ENCODE measurements at places on chromosomes 13 and 19.
A peak's percentile ranks its signal among the peaks of the same experiment; 100 is the strongest.

DNA sequence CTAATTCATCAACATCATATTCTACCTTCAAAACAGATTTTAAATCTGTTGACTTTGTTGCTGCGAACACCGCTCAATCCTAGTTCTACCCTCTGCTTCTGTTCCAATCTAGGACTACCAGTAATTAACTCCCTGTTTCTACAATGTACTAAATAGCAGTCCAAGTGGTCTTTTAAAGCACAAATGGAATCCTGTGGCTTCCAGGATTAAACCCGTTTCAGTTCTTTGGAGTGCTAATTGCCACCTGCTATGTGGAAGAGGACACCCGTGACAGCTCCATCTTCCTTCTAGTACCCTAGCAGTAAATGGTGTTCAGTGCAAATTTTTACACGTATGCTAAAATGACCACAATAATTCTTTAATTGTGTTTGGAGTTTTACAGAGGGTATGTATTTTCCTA is 232.1 kb downstream of the TDRD3 start:
- no peak for DNase-seq

GRCh38 chr13:112726016-112726767 is 36.4 kb downstream of the ATP11A start:
- DNase-seq = no peak

- DNase-seq = no peak
These were observed 43.3 kb downstream of the ZNF93 start for GRCh38 chr19:19943848-19944582.

GRCh38 chr19:48752496-48753365 is at the start of gene FUT1:
Gene FUT1, minus strand, starts transcription at chr19:48752641. Its CDS starts 1,360 bp downstream, at chr19:48751281.
- DNase-seq = no peak

DNA sequence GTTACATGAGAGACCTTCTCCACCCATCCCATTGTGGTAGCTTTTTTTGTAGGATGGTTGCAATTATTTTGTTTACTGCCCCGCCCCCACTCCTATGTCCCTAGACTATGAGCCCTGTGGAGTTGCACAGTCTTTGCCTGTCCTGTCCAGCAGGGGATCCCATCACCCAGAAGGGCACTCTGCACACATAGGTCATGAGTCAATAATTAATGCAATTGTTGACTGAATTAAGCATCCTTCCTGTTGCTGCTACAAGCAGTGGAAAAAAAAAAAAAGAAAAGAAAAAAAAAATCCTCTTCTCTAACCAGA is 14.2 kb downstream of the C19orf81 start:
- DNase-seq = no peak

DNA sequence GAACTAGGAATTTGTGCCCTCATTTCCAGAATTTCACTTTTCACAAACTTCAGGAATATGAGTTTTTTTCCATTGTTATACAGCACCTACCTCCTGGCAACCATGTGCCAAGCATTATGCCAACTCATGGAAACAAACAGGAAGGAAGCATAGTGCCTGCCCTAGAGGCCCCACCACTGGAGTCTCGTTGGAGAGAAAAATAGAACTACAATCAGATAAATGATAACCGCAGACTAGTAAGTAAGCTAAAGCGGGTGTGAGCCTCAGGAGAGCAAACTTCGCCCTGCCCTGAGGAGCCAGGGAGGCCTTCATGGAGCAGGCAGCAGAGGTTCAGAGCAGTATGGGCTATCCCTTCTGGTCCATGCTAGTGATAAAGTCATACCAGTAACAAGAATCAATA is 75.9 kb downstream of the FRY start:
- no peak for DNase-seq

- no peak for DNase-seq
These were observed 293.6 kb downstream of the DNAJC15 start for GRCh38 chr13:43316946-43317353.

DNA sequence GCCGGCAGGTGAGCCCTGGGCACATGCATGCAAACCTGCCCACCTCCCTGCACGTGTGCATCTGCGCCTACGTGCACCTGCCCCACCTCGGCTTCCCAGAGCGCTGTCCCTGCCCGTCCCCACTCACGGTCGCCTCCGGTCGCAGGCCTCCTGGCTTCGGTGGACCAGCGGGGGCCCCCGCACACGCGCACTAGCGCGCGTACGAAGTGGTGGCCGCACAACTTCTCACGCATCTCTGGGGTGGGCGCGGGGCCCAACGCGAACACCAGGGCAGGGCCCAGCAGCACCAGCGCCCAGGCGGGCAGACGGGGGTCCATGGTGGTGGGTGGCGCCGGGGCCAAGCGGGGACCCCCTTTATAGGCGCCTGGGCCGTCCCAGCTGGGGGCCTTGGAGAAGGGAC is at the start of gene INSL3:
INSL3 (minus strand) TSS at position 330 of the 400 bp plus-strand sequence; CDS start at position 317, 13 bp downstream.
- DNase-seq = no peak

DNA sequence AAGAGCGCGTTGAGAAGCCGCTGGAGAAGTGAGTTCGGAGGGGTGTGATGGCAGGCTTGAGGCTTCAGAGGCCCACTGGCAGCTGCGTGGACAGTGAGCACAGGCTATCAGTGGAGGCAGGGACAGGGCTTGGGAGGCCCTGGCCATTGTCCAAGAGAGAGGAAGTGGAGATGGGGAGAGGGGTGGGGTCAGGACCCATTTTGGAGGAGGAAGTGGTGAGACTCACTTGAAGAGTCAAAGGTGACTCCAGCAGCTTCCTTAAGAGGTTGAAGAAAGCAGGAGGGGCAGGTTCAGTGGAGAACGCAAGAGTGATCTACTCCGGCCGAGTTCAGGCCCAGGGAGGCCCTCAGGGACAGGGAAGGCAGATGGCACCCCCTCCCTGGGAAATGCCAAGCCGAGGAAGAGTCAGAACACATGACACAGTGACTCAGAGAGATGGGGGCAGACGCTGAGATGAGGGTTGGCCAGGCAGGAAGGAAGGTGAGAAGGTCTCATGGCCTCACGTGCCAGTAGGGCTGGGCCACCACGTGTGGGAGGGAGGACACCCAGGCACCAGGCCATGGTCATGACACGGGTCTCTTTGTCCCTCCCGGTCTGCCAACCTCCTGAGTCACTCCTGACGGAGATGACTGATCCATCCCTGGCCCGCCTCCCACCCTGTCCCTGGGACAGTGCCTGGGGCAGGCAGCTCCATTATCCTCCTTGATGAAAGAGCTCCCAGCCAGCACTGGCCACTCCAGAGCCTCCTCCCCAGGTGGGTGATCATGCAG is 10.1 kb upstream of the CD22 start:
- DNase-seq = peak; percentile 13

DNA sequence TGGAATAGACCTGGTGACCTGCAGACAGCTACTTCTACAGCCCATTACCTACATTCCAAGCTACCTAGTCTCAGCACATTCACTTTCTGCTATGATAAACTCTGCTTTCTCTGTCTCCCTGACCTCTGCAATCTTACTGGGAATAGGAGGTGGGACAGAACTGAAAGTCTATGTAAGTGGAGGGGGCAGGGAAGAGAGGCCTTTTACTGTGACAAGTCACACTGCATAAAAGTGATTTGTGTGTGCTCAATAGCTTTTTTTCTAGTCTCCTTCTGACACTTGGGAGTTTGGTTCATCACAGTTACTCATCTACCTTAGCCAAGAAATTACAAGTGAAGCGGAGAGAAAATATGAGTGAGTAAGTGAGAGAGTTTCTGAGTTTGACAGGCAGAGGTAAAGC is 322.4 kb downstream of the OLFM4 start:
- no peak for DNase-seq

DNA sequence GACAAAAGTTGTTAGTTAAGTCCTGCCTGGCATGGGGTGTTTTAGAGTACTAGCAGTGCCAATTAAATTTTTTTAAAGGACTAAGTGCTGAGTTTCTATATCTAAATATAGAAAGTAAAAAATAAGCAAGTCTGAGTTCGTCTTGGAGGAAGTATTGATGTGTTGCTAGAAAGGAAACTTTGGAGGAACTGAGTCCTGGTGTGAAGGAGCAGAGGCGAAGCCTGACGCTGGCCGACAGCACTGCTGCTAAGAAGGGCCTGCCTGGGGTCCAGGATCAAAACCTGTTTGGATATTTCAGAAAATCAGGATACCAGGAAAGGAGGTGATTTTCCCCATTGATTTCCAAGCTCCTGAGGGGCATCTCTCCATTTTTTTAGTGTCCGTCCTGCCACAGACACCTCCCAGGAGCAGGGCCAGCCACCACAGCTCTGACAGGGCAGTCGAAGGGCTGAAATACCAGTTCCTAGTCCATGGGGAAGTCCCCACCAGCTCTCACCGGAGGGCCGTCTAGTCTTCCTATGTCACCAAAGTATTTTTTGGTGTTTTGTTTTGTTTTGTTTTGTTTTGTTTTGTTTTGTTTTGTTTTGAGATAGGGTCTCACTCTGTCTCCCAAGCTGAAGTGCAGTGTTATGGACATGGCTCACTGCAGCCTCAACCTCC is 38.2 kb upstream of the NPAS1 start:
- DNase-seq = no peak

DNA sequence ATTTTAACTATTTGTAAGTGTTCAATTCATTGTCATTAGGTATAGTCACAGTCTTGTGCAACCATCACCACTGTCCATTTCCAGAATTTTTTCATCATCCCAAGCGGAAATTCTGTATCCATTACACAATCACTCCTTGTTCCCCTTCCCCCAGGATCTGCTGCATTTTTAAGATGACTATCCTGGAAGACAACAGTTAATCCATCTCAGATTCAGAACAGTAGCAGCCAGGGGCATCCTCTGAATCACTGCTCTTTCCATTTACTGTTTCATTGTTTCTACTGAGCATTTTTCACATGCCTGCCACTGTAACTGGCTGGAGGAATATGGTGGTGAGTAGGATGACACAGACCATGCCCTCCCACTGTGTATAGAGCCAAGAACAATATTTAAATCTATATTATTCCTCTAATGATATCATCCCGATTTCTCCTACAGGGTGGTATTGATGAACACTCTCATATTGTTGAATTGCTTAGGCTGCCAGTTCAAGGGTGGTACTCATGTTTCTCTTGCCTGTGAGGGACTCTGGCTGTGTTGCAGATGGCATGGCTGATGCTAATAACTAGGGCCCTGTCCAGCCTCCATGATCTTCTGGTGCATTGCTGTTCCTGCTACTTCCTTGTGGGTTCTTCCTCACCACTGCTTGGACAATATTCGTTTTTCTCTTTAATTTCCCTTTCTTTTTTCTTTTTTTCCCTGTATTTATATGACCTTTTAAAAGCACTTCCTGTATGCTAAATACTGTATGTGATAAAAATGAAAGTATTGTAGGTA is 59.0 kb downstream of the WDFY2 start:
- DNase-seq = no peak

- no peak for DNase-seq
These were observed 122.5 kb downstream of the GPC5 start for GRCh38 chr13:91520952-91521351.

DNA sequence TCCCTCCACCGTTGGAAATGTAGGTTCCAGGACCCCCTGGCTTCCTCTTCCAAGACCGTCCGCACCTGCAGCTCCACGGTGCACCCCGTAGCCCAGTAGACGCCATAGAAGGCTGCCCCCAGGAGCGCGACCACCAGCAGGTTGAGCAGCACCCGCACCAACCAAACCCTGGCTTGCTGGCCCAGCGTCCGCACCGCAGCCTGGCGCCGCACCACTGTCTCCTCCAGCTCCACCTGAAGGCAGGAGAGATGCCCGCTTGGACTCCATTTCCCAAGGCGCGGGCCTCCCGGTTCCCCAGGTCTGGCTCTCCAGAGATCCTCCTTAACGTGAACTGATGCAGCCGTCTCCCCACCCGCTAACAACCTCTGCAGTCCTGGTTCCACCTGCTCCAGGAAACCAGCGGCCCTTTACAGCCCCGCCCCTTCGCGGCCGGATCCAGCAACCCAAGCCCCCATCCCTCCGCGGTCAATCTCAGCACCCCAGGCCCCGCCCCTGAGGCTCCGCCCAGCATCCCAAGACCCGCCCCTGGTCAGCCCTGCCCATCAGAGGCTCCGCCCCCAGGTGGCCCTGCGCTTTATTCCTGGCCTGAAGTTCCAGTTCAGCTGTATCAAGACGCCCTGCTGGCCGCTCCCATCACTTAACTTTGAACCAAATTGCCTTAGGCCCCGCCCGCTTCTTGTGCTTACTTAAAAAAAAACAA is 5.0 kb upstream of the LENG1 start:
- DNase-seq = no peak

GRCh38 chr19:42172261-42172660 is 40.0 kb upstream of the POU2F2 start:
- DNase-seq = no peak

- DNase-seq = no peak
These were observed 28.5 kb downstream of the GARRE1 start for GRCh38 chr19:34282611-34283519.

- peak; percentile 23 for DNase-seq
These were observed 1.5 kb upstream of the ECSIT start for GRCh38 chr19:11530432-11530831.

- DNase-seq = no peak
These were observed 123.6 kb upstream of the SOX1 start for GRCh38 chr13:111943229-111943795.

- DNase-seq = no peak
These were observed 245.1 kb downstream of the LMO7 start for GRCh38 chr13:75881109-75881775.

- DNase-seq = no peak
These were observed 4.0 kb downstream of the BRD4 start for GRCh38 chr19:15328312-15328711.

All from thoracic aorta (tissue), 2 donors.